Natural killer cell treated with Interleukin-12 subunit alpha and Interleukin-12 subunit beta and Interleukin-15 and Interleukin-18, amount 100 ng/mL, for 72 hours (primary cell): ENCODE measurements at places on chromosomes 5 and 9. TPM values are rescaled to one million over a fixed set of nuclear protein-coding genes. Genes with fewer than 3 reads are reported as not detected.

- no peak overlapping the region for H3K27ac ChIP-seq
- H3K4me3 ChIP-seq = no peak overlapping the region
- peaks cover 16% of the 10 kb centered on the region for H3K27me3 ChIP-seq
- no peak for DNase-seq
Observed at GRCh38 chr5:56183506-56183905, 49.6 kb downstream of the ANKRD55 start.

- H3K27me3 ChIP-seq = no peaks in the 10 kb centered on the region
- peaks cover 8% of the 10 kb centered on the region for H3K4me1 ChIP-seq
Observed at GRCh38 chr9:3497401-3497800, 28.4 kb downstream of the RFX3 start.

- no peak for DNase-seq
- no peak overlapping the region for H3K4me3 ChIP-seq
- H3K4me1 ChIP-seq = no peaks in the 10 kb centered on the region
- no peaks in the 10 kb centered on the region for H3K36me3 ChIP-seq
- H3K27ac ChIP-seq = no peak overlapping the region
Observed at GRCh38 chr5:4145511-4145910, 549.9 kb downstream of the IRX1 start.

DNA sequence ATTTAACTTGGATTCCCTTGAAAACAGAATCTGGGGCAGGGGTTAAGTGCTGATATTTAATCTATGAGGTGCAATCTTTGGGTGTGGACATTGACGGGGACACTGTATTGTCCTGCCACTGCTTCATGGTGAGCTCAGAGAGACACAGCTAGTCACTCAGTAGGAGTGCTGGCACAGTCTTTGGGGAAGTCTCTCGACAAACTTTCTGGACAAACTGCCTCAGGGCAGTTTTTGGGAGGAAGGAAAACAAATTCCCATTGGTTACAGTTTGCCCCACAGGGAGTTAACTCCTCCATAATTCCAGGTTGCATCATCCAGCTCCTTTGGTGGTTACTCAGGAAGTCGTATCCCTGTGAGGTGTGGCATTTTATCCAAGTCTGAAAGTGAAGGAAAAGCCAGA is 17.9 kb downstream of the HNRNPK start:
- peaks cover 12% of the 10 kb centered on the region for H3K4me1 ChIP-seq
- no peak overlapping the region for H3K27ac ChIP-seq
- DNase-seq = no peak

- H3K27ac ChIP-seq = no peak overlapping the region
- DNase-seq = no peak
- H3K4me1 ChIP-seq = peaks cover 8% of the 10 kb centered on the region
- H3K27me3 ChIP-seq = no peaks in the 10 kb centered on the region
- no peak overlapping the region for H3K4me3 ChIP-seq
Observed at GRCh38 chr9:128706671-128707381, 4.5 kb downstream of the PKN3 start.

DNA sequence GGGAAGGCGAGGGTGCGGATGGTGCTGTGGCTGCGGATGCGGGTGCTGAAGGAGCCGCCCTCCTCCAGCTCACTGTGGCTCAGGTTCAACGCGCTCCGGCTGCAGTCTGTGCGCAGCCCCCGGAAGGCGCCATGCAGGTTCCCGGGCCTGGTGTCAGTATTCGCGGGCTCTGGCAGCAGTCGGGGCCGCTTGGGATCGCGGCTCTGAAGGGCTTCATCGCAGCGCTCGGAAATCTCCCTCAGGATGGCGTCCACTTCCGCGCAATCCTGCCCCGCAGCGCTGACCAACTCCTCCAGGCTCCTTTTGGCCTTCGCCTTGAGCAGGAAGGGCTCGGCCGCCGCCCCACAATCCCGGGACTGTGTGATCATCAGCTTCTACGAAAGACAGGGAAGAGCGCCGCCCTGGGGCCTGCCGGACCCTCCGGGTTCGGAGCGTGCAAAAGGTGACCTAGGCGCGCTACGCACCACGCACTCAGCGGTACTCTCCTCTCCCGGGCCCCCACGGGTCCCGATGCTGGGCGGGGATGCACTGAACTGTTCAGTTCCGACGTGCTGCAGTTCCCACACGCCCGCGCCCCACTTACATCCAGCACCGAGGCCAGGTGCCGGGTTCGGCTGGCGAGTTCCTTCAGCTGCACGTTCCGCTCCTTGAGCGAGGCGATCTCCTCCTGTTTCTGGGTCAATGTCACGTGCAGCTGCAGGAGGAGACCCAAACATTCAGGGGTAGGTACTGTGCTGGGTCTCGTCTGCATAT is 6.5 kb downstream of the MCIDAS start:
- no peaks in the 10 kb centered on the region for H3K4me1 ChIP-seq
- no peak for DNase-seq
- no peaks in the 10 kb centered on the region for H3K36me3 ChIP-seq
- peak overlapping the region; percentile 45 for H3K4me3 ChIP-seq

GRCh38 chr9:99011161-99011709 is 67.5 kb downstream of the COL15A1 start:
- no peak for DNase-seq
- H3K27ac ChIP-seq = no peak overlapping the region
- H3K4me3 ChIP-seq = no peak overlapping the region
- H3K27me3 ChIP-seq = peaks cover 2% of the 10 kb centered on the region
- H3K36me3 ChIP-seq = peaks cover 6% of the 10 kb centered on the region

- no peak overlapping the region for H3K4me3 ChIP-seq
- peaks cover 3% of the 10 kb centered on the region for H3K27me3 ChIP-seq
- H3K36me3 ChIP-seq = no peaks in the 10 kb centered on the region
- H3K27ac ChIP-seq = no peak overlapping the region
- no peak for DNase-seq
Observed at GRCh38 chr9:122367065-122367464, 3.8 kb upstream of the PTGS1 start.

- H3K4me1 ChIP-seq = no peaks in the 10 kb centered on the region
- H3K4me3 ChIP-seq = no peak overlapping the region
- no peaks in the 10 kb centered on the region for H3K27me3 ChIP-seq
- no peak overlapping the region for H3K27ac ChIP-seq
- H3K36me3 ChIP-seq = peaks cover 12% of the 10 kb centered on the region
Observed at GRCh38 chr9:101121836-101122399, 93.4 kb downstream of the PLPPR1 start.

DNA sequence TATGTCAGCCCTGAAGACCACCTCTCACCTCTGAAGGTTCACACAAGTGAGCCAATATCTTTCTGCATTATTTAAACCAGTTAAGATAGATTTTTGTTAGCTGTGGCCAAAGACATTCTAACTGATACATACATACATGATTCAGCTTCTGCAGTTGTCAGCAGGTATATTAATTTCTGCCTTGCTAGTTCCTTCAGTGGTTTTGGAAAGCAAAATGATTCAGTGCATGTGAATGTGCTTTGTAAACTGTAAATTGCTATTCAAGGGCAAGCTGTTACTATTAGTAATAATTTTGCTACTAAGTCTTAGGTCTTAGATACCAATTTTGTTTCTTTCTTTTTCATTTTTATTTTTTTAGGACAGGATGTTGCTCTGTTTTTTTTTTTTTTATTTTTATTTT is 89.2 kb upstream of the ERBIN start:
- H3K4me1 ChIP-seq = peaks cover 5% of the 10 kb centered on the region
- H3K27me3 ChIP-seq = no peaks in the 10 kb centered on the region
- no peak for DNase-seq

- no peaks in the 10 kb centered on the region for H3K4me1 ChIP-seq
- no peak for DNase-seq
- no peaks in the 10 kb centered on the region for H3K36me3 ChIP-seq
- H3K27ac ChIP-seq = no peak overlapping the region
- peaks cover 38% of the 10 kb centered on the region for H3K27me3 ChIP-seq
Observed at GRCh38 chr9:109640580-109641371, 139.2 kb upstream of the PALM2AKAP2 start.

DNA sequence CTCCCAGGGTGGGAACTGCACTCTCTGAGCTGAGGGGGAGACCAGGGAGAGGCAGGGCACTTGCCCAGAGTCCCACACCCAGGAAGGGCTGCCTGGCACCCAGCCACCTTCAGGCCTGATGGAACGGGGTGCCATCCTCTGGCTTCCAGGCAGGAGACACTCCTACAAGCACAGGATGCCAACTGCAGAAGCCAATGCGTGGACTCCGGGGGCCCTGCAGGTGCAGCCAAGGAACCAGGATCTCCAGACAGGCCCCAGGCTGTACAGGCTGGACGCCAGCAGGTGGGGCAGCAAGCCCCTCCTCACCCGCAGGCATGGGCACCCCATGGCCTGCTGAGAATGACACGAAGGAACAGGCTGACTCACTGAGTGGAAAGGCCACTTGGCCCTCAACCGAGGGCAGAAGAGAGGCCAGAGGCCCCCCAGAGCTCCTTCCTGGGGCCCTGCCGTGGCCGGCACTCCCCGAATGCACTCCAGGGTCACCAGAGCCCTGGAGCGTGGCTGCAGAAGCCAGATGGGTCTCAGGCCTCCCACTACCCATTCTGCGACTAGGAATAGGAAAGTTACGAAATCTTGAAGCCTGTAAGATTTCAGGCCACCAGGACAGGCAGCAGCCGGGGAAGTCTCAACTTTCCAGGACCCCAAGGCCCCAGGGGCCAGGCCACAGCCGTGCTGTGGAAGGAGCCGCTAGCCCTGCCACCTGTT is 15.7 kb downstream of the NACC2 start:
- no peak overlapping the region for H3K27ac ChIP-seq
- H3K27me3 ChIP-seq = no peaks in the 10 kb centered on the region
- no peaks in the 10 kb centered on the region for H3K36me3 ChIP-seq
- peaks cover 26% of the 10 kb centered on the region for H3K4me1 ChIP-seq
- H3K4me3 ChIP-seq = no peak overlapping the region

DNA sequence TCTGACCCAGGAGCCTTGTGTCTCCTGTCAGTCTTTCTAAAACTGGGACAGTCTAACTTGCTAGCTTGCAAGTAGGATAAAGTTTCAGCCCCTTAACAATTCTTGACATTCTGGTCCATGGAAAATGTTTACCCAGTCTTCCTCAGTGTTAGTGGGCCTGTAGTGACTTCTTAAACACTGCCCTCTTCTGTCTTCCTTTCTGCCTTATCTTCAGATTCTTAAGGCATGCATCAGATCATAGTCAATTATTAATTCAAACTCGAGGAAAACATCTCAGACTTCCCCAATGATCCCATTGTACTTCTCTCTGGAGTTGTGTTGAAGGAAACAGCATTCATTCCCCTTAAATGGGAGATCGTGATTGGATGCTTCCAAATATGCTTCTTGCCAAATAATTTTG is 1199.8 kb downstream of the DTWD2 start:
- peaks cover 4% of the 10 kb centered on the region for H3K36me3 ChIP-seq
- H3K27me3 ChIP-seq = no peaks in the 10 kb centered on the region
- no peak for DNase-seq
- no peak overlapping the region for H3K27ac ChIP-seq
- H3K4me3 ChIP-seq = no peak overlapping the region

DNA sequence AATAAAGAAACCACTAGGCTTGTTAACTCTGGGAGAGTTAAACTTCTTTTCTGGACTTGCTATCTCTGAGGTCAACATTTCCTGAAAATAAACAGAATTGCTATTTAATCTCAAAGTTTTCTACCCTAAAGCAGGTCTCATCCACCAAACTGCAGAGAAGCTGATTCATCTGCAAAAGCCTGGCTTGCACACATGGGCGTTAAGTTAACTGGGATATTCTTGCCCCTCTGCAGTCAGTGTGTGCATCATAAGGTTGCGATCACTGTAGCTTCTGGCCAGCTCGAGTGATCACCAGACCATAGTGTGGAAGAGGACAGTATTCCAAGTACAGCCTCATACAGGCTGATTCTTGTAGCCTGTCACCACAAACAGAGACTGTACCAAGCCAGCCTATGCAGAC is 99.2 kb downstream of the SPOCK1 start:
- no peak overlapping the region for H3K4me3 ChIP-seq
- no peaks in the 10 kb centered on the region for H3K36me3 ChIP-seq
- peaks cover 4% of the 10 kb centered on the region for H3K27me3 ChIP-seq
- no peak overlapping the region for H3K27ac ChIP-seq
- DNase-seq = no peak

DNA sequence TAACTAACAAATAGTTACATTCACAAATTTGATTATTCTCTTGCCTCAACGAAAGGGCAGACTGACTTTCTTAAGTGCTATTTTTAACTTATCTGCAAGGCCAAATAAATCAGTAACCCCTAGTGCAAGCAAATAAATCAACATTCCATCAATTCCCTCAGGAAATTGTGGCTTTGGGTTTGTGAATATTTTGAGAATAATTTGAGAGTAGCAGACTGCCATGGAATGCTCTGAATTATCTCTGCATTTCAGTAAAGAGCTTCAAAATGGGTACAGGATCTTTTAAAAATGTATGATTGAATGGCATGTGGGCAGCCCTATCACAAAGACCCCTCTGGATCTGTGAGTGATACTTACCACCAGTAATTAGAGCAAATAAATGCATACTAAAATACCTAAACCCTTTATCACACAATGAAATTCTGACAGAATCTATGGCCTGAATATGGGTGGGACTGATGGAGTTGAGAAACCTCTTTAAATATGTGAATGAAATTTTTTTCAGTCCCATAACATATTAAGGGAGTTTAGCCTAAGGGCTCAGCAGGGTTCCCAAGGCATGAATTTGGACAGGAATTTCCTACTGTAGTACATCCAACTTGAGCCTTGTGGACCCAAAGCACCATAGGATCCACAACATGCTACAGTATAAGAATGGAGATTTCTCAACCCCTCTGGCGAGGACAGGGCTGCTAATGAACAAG is 92.5 kb upstream of the ITGA2 start:
- no peak overlapping the region for H3K4me3 ChIP-seq
- peaks cover 19% of the 10 kb centered on the region for H3K27me3 ChIP-seq
- H3K36me3 ChIP-seq = peaks cover 18% of the 10 kb centered on the region
- no peak overlapping the region for H3K27ac ChIP-seq
- DNase-seq = no peak

GRCh38 chr9:134332841-134333233 is 6.6 kb downstream of the RXRA start:
- H3K36me3 ChIP-seq = no peaks in the 10 kb centered on the region
- peaks cover 5% of the 10 kb centered on the region for H3K4me1 ChIP-seq

DNA sequence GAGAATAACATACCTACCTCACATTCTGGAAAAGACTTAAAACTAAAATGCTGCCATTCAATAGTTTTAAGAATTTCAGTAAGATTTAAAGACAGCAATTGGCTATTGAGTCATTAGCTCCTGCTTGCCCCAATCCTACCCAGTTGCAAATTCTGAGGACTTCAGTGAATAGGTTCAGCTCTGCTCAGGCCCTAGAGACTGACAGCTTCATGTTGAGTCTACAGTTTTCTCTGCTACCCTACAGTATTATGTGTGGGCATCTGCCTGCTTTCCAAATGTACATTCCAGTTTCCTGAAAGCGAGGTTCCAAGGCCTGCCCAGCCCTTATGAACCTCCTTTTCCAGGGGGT is 61.5 kb downstream of the ARSB start:
- peaks cover 14% of the 10 kb centered on the region for H3K4me1 ChIP-seq
- H3K36me3 ChIP-seq = no peaks in the 10 kb centered on the region
- H3K4me3 ChIP-seq = no peak overlapping the region
- H3K27me3 ChIP-seq = no peaks in the 10 kb centered on the region
- DNase-seq = no peak

GRCh38 chr5:6730407-6730806 is 17.2 kb downstream of the TENT4A start:
- H3K36me3 ChIP-seq = no peaks in the 10 kb centered on the region
- H3K27ac ChIP-seq = no peak overlapping the region
- no peaks in the 10 kb centered on the region for H3K27me3 ChIP-seq
- peaks cover 60% of the 10 kb centered on the region for H3K4me1 ChIP-seq
- no peak for DNase-seq

The SPARC gene
- not detected for total RNA-seq

The TMOD1 gene
- 1.1 TPM for total RNA-seq

The LRRC19 gene
- total RNA-seq = not detected

The AMACR gene
- total RNA-seq = 5.1 TPM

The RPL7A gene
- total RNA-seq = 1,580 TPM

The IL7R gene
- 21.6 TPM for total RNA-seq
